ENCODE measurements at places on chromosomes 7 and 10.

DNA sequence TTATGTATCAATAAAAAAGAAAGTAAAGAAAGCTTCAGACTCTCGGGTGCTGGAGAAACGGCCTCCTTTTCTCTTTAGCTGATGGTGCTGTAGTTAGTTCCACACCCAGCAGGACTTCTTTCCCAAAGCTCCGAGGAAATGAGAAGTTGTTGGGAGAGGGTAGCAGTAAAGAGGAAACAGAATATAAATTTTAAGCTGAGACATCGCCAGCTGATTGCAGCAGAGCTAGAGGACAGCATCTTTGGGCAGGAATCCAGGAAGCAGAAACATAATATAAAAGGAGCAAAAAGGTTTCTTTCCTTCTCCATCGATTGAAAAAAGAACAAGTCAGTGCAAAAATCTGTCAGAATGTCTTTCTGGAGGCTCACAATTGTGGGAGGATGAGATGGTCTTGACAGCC lies 616.9 kb upstream of the FOXK1 start:
- DNase-seq: no peak

DNA sequence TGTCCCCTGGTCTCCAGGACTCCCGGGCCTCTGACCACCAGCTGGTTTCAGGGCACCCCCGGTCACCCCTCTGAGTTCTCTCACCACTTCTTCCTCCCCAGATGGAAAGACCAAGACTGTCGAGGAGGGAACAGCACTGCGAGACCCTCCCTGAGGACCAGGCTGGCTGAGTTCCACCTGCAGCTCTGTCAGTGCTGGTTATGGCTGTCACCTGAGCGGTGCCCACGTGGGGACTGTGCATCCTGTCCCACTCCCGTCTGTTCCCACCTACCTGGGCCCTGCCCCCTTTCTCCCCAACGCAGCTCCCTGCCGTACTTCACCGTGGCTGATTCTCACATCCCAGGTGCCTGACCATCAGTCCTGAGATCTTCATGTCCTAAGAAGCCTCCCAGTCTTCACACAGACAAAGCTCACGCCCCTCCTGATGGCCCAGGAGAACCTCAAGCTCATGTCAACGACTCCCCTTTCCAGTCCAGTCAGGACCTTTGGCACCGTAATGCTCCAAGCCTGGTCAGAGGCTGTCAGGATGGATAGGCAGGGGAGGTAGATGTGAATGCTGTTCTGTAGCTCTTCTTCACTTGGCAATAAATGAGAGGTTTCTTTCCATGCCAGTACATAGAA lies 159.7 kb downstream of the USP6NL start:
- DNase-seq: no peak

GRCh38 chr10:78775891-78776290 lies 292.9 kb upstream of the ZMIZ1 start:
- DNase-seq: no peak

- no peak for DNase-seq
Observed at GRCh38 chr7:148918058-148918596, 34.0 kb upstream of the EZH2 start.

DNA sequence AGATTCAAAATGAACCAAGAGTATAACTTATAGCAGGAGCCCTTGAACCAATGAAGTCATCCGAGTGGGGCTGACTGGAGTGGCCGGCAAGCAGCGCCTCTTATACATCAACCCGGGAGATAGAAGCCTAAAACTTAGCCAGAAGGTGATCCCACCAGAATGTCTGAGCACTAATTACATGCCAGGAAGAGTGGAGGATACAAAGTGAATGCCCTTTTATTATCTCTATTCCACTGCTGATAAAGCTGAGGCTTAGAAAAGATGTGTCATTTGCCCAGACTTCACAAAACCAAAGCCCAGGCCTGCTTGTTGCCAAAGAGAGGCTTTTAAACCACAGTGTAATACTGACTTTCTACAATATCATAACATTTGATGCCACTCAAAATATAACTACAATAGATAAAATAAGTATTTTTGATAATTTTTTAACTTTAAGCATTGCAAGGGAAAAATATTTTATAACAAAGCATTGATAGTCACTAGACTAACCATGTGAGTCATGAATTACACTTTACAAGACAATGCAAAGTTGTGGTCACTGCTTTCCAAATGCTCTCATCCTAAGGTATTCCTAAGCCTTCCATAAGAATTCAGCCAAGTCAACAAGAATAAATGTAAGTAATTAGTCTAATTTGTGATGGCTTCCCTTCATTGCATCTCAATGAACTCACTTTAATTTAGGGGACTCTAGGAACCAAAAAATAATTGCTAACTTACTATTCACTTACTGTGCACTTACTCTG lies 58.6 kb upstream of the ARID5B start:
- no peak for DNase-seq

GRCh38 chr7:103597606-103598005 lies 151.6 kb upstream of the SLC26A5 start:
- no peak for DNase-seq

GRCh38 chr7:67407392-67408071 lies 410.9 kb downstream of the TYW1 start:
- no peak for DNase-seq

GRCh38 chr10:34811968-34812514 lies 3.1 kb downstream of the PARD3 start:
- no peak for DNase-seq

GRCh38 chr7:67786021-67786420 lies 789.4 kb downstream of the TYW1 start:
- DNase-seq: no peak

DNA sequence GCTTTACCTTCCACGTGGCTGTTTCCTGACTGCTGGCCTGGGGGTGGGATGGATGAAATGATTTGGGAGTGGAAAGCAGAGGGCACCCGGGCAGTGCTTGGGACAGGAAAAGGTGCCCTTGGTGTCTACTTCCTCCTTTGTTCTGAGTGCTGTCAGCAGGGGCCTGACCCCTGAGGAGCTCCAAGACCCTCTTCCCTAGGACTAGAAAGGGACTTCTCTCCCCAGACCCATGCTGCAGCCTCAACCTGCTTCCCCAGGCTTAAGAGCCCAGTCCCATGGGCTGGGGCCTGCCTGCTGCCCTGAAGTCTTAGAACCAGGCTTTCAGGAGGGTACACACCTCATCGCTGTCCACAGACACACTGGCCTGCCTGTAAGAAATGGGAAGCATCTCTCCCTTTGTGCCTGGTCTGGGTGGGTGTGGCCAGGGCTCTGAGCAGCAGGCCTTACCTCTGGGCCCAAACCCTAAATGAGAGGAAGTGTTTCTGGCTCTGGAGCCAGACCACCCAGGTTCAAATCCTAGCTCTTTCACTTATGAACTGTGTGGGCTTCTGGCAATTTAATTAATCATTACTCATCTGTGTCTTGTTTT lies 12.9 kb downstream of the CDH23 start:
- no peak for DNase-seq

DNA sequence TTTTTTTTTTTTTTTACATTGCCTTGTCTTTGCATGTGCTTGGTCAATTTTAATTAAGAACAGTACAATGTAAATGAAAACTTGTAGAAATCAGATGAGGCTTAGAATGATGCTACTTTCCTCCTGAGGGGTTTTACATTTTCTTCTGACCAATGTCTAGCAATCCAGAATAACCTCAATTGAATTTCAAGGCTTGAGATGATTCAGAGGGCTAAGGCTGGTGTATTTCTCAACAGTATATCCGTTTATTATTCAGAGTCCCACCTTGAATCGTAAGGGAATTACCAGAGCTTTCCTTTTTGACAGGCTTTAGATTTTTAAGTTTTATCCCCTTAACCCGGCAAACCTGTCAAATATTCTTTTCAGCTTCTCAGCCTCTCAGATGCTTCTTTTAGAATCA lies 231.2 kb upstream of the STK17A start:
- DNase-seq: no peak

GRCh38 chr10:77319557-77319956 lies 318.1 kb downstream of the KCNMA1 start:
- no peak for DNase-seq

- DNase-seq: no peak
Observed at GRCh38 chr10:101683276-101683675, 11.7 kb downstream of the FBXW4 start.

GRCh38 chr10:63286340-63286739 lies 153.2 kb downstream of the NRBF2 start:
- DNase-seq: peak; percentile 32

- DNase-seq: no peak
Observed at GRCh38 chr7:139394540-139394939, 34.8 kb downstream of the LUC7L2 start.

DNA sequence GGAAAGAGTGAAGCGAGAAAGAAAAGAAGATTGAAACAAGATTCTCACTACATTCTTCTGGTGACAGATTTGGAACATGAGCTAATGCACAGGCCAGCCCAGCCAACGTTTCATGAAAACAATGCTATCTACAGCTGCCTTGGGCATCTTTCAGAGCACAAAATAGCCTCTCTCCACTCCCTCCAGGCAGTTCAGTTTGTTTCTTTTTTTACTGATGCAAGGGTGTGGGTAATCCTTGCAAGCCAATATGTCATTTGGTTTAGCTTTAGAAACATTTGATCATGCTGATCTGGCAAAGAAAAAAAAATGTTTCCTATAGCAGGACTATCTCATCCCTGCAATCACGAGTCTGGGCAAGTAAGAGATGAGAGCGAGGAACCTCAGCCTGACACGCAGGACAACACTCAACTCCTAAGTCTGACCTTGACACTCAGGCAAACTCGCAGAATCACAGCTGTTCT lies 35.9 kb downstream of the SVIL start:
- no peak for DNase-seq

DNA sequence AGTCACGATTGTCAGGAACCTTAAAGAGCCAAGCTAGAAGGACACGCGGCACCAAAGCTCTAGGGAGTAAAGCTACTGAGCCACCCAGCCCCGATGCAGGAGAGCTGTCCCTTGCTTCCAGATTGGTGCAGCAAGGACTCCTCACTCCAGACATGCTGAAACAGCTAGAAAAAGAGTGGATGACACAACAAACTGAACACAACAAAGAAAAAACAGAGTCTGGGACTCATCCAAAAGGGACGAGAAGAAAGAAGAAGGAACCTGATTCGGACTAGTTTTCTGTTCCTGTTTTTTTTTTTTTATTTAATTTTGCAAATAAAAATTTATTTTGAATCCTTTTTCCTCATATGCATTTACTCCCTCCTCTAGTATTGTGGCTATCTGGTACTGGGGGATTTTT lies 11.4 kb upstream of the HKDC1 start:
- DNase-seq: no peak

GRCh38 chr7:114567416-114567815 lies 152.8 kb downstream of the FOXP2 start:
- no peak for DNase-seq

DNA sequence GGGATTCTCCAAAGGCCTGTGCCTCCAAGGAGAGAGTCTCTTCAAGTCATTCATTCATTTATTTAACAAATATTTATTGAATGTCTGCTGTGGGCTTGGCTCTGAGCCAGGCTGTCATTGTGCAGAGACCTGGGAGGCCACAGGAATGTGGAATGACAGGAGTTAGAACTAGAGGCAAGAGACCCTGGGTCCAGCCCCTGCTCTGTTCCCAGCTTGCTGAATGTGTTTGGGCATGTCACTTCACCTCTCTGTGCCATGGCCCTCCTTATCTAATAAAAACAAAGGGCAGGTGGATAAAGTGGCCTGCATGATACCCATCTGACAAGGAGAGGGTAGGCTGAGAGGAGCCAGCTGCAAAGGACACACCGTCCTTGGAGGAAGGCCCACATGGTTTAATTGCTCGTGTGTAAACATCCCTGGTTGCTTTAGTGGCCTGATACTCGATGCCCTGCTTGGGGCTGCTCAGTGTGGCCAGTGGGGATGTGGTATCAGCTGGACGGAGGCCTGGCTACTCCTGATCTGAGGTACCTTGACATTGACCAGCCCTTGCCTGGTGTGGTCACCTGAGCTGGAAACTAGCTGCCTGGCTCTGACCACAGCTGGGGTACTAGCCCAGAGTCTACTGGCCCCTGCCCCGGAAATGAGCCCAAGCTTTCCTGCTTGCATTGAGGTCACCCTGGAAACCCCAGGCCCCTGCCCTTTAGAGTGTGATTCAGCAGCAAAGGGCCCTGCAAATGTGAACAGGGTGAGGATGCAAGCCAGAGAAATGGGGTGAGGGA lies 116.2 kb downstream of the CDH23 start:
- no peak for DNase-seq

DNA sequence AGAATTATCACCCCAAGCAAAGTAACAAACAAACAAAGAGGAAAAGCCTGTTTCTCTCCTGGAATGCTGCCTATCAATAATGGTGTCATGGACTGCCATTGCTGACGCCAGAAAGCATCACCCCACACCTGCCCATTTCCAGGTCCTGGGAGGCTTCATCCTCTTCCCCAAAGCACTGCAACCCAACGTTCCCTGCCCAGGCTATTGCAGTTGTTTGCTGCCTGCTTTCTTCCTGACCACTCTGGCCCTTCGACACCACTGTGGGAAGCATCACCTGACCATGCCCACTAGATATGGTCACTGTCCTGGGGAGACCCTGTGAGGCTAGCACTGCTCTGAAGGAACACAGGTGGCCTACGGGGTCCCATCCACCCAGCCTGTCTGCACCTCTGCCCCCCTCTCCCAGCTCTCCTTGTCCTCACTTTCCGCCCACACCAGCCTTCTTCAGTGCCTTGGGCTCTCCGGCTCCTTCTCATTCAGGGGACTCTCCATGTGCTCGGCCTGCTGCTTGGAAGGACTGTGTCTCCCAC lies 439.6 kb downstream of the GLRX3 start:
- DNase-seq: no peak

DNA sequence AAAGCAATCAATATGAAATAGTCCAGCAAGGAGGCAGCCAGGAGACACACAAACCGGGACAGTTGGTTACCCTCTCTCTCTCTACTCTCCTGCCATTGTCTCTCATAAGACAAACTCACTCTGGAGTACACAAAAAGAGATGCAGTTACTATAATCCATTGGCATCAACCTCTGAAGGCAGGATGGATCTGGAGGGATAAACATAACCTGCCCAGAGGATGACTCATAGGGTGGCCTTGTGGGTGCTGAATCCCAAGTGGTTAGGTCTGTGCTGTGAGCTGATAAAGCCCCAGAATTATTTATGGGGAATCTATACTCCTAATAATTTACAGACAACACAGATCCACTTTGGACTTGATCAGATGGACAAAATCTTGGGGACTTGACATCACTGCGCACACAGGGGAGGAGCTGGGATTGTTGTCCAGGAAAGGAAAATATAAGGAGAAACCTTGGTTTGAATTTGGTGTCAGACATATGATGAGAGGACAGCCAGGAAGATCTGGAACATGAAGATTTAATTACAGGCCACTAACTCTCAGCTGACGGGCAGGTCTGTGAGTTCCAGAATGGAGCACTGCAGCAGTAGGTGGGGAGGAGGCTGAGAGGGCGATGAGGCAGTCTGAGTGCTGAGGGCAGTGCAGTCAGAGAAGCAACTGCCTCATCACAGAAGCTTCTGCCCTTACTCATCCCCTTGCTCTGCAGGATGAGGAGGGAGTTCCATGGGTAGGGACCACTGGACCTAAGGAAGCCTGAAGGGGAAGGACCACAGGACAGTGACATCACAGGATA lies 113.9 kb upstream of the PRSS58 start:
- no peak for DNase-seq

Data from GM06990 (cell line).